ENCODE measurements at places on chromosomes 3 and 15.
A peak's percentile ranks its signal among the peaks of the same experiment; 100 is the strongest.

GRCh38 chr3:71521940-71522876 lies 61.3 kb downstream of the FOXP1 start:
- DNase-seq: no peak

GRCh38 chr3:20104167-20104661 lies 64.0 kb downstream of the KAT2B start:
- no peak for DNase-seq

DNA sequence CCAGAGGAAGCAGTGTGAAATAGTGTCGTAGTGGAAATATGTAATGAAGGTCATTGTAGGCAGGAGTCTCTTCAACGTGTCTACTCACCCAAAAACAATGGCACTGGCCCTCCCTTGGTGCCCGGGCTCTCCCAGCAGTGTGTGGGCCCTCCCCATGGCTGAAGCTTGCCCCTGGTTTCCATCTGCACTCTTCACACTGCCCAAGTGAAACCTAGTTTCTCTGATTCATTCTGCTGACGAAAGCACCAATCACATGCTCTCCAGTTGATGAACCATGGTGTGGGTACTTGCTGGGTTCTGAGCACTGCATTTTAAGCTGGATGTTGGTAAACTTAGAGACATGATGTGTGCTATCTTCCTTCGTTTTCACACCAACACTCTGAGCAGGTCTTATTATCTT lies 61.0 kb upstream of the AGBL1 start:
- no peak for DNase-seq

GRCh38 chr3:49705390-49705960 lies 14.0 kb downstream of the AMIGO3 start:
- no peak for DNase-seq

DNA sequence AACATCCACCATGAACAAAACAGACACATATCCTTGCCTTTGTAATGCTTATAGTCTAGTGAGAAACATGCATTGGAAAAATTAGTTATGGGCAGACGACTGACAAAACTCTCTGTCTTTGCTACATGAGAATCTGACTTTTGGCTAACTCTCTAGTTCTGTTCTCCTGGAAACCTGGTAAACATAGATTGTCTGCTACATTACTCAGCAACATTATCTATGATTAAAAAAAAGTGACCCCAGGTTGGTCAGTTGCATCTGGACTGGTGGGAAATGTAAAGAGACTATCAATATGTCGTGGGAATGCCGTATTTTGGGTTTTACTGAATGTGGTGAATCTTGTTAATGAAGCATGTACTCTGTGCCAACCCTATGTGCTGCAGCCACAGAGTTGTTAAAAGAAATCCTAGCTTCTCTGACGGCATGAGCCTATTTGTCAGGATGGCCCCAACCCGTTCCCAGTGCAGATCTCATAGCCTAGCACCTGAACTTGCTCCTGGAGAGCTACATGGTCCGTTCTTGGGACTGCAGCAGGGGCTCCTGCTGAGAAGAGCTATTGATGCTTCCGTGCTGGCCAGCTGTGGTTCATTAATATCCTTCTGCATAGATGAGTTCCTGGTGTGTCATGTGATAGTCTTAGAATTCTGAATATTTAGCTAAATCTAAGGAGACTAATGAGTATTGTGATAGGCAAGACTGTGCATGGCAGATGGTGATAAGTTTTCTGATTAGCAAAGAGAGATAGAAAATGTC lies 311.7 kb upstream of the ZNF717 start:
- no peak for DNase-seq

DNA sequence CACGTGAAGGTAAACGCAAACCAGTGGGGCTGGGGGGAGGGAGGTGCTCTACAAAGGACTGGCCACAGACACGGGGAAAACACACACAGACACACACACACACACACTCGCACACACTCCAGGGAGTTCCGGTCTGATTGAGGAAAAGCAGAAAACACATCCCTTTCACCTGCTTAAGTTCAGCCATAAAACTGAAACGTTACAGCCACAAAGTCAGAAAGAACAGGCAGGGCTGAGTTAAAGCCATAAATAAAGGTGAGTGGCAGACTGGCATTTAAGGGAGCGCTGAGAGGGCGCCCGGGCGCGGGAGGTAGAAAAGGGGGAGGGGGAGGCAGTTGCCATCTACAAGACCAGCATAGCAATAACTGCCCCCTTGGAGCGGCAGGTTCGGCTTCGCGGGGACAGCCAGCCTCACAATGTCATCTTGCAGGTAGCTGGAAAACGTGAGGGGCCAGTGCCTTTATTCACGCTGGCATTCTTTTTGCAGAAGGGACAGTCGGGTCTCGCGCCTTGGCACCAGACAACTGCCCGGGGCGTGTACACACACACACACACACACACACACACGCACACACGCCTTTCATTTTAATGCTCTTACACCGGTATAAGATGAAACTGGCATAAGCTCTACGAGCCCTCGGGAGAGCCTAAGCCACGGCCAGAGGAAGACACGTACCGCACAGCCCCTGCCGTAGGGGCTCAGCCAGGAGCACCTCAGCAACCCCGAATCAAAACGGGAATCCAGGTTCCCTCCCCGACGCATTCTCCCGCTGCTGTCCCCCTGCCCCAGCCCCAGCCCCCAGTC lies 866 bp downstream of the TNIK start:
- DNase-seq: peak; percentile 24

- DNase-seq: no peak
Measured at GRCh38 chr3:79339846-79340245, 428.0 kb downstream of the ROBO1 start.

DNA sequence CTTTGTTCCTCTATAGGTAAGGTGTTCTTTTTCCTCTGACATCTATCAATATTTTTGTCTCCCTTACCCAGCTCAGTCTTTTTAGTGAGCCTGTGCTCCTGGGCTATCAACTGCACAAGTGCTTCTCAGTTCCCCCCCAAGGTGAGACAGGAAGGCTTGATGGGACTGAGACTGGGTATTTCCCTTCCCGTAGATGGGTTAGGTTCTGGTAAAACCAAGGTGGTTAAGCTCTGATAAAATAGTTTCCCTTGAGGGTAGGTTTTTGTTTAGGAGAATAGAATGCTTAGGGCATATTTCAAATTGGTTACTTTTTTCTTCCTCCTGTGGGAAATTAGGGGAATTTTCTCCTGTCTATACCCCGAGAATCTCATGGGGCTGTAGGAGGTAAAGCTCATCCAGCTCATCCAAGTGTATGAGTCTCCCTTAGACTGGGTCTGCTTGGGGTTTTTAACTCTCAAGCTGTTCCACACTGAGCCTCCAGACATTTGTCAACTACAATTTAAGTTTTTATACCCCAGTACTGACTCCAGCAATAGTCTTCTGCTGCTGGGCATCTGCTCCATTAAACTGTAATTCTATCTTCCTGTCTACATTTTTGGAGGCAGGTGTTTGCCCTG lies 44.9 kb downstream of the OXSR1 start:
- DNase-seq: no peak

GRCh38 chr3:134407239-134407625 lies 33.0 kb upstream of the AMOTL2 start:
- DNase-seq: no peak

GRCh38 chr15:59176653-59177316 lies 29.9 kb upstream of the LDHAL6B start:
- peak; percentile 70 for DNase-seq

DNA sequence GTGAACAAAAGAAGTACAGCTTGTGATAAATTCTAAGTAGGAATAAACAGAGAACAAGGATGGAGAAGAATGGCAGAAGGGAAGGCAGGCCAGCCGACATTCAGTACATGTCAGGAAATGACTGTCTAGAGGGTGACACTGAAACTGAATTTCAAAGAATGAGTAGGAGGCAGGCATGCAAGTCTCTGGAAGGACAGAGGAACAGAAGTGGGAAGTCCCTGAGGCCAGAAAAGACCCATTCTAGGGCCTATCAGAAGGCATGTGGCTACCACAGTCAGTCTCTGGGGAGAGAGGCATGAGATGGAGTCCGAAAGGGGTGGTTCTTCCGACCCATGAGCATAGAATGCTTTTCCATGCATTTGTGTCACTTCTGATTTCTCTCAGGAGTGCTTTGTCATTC lies 243.5 kb upstream of the UBE2E2 start:
- DNase-seq: no peak

DNA sequence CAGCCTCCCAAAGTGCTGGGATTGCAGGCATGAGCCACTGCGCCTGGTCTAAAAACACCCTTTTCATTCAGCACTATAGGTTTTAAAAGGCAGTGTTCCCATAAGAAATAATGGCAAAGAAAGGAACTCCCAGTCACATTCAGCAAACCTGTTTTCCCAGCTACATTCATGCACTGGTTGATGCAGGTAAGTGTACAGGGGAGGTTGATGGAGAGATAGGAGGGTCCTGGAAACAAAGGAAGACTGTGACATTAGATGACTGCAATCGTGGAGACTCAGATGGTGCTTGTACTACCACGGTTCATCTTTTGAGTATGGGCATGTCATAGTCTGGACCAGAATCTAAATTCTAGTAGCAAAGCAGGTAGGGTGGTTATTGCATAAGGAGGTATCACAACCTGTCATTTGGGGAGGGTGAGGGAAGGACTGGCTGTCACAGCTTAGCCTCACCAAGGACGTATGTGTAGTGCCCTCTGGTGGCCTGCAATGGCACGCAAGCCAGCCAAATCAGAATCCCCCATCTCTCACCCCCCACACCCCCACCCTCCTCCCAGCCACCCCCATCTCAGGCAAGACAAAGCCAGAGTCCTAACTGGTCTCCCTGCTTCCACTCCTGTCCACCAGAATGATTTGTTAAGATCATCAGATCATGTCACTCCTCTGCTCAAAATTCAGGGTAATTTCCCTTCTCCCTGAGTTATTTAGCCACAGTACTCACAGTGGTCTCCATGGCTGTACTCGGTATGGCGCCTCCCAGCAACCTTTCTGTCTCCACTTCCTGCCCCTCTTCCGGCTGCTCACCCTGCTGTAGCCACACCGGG lies 28.8 kb upstream of the UBL7 start:
- peak; percentile 51 for DNase-seq

DNA sequence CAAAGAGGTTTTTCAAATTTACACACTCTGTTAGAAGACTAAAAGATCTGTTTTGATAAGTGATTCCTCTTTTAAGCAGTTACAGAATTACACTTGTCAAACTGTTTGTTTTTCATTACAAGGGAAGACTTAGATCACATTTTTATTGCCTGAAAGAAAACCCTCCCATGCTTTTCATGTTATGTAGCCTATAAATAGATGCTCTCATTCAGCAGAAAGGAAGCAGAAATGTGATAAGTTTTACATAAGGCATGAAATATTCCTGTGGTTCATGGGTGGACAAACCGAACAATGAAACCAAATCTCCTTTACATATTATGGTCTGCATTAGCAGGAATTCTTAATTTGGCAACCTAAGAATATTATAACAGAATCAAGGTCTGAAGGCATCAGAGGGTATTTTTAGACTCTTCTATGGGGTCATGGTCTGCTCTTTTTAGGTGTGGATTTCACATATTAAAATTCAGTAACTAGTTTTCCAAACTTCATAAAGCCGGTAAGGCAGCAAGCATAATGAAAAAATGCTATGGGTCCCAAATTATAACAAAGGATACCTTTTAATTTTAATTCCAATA lies 37.3 kb upstream of the FXR1 start:
- DNase-seq: no peak

- no peak for DNase-seq
Measured at GRCh38 chr15:96171853-96172296, 158.6 kb upstream of the NR2F2 start.

DNA sequence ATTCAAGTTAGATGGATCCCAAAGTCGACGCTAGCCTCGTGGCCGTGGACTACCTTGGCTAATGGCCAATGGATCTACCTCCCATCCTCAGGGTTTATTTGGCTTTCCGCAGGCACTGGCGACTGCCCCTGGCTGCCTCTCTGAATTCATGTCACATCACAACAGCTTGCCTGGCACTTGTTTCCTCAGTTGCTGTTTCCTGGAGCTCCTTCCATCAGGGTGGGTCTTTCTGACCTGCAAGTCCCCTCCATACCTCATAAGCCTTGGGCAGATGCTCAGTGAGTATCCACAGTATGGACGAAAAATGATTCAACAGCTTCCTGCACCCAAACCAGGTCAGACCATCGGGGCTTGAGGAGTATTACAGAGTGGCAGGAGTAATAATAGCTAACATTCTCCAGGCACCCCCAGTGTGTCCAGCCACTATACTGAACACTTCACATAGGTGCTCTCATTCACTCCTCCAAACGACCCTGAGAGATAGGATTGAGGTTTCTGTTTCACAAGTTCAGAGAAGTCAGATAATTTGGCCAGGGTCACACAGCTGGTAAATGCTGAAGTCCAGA lies 311.5 kb downstream of the TLE3 start:
- no peak for DNase-seq

GRCh38 chr15:68797599-68798345 lies 22.9 kb downstream of the ANP32A start:
- DNase-seq: no peak

- no peak for DNase-seq
Measured at GRCh38 chr3:62015111-62015510, 358.2 kb downstream of the FEZF2 start.

DNA sequence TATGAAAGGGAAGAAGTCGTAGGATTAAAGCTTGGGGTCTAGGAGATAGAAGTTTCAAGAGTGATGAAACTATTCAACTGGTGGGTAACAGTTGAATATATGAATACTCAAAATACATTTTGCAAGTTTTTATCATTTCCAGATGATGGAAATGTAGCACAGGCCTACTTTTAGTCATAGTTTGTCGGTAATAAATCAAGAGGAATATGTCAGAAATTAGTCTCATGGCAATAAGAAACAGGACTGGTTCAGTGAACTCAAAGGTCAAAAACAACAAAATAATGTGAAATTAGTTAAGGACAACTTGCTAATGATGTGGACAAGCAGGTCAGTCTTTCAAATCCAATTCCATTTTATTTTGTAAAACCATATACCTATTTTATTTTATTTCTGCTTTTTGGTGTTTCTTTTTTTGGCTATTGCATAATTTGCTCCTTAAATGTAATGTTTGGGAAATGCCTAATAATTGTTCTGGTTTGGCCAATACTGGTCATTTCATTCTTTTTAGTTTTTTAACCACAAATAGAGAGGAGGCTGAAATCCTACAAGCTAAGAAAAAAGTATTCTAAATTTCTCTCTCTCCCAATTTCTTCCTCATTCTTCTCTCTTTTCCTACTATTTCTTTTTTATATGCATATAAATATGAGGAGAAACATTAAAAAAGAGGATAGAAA lies 195.2 kb upstream of the ARHGEF26 start:
- peak; percentile 61 for DNase-seq

DNA sequence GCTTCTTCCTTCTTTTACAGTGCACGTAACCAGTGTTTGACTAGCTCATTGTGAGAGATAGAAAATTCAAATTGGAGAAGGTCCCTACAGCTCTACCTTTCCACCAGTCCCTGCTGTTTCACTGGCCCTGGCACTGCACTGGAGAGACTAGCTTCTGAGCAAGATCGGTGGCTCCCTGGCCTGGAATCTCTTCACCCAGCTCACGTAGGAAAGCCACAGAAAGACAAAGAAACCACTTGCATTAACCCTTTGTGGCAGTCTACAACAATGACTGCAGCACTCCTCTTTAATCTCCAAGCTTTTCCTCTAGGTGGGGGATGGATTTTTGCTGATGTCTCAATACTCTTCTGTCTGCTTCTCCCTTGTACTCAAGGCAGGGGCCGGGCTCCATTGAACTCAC lies 155.9 kb downstream of the PEX5L start:
- no peak for DNase-seq

- peak; percentile 82 for DNase-seq
Measured at GRCh38 chr3:61682671-61683548, 121.5 kb downstream of the PTPRG start.

GRCh38 chr15:81945014-81945615 lies 100.7 kb downstream of the MEX3B start:
- no peak for DNase-seq

- DNase-seq: no peak
Measured at GRCh38 chr15:88272421-88272820, 15.9 kb upstream of the NTRK3 start.

- no peak for DNase-seq
Measured at GRCh38 chr15:41133454-41133853, 17.4 kb upstream of the INO80 start.

Data from fibroblast of skin of right biceps (primary cell).